ENCODE measurements at places on chromosomes 2 and 18.
A peak's percentile ranks its signal among the peaks of the same experiment; 100 is the strongest.

DNA sequence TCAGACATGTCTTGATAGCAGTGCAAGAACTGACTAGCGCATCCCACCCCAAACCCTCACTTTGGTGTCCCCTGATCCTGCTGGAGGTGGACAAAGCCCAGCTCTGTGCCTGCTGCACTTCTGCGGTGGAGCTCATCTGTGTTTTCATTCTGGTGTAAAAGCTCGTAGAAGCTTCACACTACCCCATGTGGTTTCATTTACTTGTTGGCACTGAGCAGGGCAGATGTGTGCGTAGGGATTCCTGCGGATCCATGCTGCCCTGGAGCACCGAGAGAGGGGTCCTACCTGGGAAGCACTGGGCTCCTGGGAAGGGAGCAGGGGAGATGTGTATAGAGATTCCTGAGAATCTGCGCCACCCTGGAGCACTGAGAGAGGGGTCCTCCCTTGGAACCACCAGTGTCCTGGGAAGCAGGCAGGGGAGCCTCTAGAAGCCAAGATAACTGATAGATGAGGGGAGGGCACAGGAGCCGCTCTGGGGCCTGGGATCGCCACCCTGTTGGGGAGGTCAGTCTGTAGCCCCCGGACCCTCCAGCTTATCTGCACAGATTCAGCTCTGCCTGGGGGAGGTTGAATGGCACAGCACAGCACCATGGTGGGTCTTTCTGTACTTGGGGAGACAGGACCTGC, 106.9 kb upstream of the OTOS start:
- no peak for DNase-seq

GRCh38 chr18:50724751-50725151, 95.1 kb downstream of the MRO start:
- peak; percentile 6 for DNase-seq

DNA sequence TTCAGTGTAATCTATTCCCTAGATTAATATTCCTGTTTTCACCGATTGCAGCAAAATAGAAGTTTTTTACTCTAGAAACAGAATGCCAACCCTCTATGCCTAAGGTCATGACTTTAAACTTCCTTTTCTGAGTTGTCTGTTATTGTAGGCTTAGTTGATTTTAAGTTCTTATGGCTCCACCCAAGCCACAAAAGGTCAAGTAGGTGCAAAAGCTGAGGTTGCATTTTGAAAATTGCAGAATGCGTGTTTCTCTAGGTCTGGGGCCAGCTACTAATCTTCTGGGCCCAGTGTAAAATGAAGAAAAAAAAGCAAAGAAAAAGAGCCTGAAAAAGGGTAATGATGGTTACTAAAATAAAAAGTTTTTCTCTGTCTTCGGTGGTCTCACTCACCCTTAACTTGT, 635.7 kb upstream of the FAM98A start:
- no peak for DNase-seq

DNA sequence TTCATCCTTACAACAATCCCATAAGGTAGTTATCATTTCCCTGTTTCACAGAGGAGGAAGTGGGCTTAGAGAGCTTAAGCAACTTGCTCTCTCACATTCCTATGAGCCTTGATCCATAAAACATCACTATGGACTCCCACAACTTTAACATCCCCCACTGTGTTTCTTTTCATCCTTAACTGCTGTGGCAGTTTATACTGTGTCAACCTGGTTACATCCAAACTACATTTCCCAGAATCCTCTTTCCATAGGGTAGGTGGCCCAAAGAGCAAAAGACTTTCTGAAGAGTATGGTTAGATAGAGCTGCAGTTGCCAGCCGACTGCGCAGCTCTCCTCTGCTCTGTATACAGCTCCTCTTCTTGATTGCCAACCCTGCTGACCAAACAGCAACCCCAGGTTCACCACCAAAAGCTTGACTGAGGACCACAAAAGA, 22.5 kb downstream of the MAP3K2 start:
- DNase-seq = no peak

DNA sequence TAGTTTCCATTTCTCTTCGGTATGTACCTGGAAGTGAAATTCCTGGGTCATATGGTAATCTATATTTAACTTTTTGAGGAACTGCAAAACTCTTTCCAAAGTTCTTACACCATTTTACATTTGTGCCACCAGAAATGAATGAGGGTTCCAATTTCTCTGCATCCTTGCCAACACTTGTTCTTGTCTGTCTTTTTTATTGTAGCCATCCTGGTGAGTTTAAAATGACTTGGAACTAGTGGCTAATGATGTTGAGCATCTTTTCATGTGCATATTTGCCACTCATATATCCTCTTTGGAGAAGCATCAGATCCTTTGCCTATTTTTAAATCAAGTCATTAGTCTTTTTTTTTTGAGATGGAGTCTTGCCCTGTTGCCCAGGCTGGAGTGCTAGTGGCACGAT, 59.4 kb downstream of the MALT1 start:
- DNase-seq = no peak

- DNase-seq = no peak
Observed at GRCh38 chr18:46019936-46020335, 52.1 kb downstream of the PSTPIP2 start.

GRCh38 chr18:31045599-31045998, 3.1 kb upstream of the DSC3 start:
- no peak for DNase-seq

- DNase-seq = no peak
Observed at GRCh38 chr2:201558665-201559064, 84.6 kb downstream of the TMEM237 start.

GRCh38 chr2:45171136-45171501, 161.9 kb upstream of the SIX2 start:
- DNase-seq = peak; percentile 56

GRCh38 chr2:158890296-158890905, 78.0 kb upstream of the TANC1 start:
- DNase-seq = no peak

DNA sequence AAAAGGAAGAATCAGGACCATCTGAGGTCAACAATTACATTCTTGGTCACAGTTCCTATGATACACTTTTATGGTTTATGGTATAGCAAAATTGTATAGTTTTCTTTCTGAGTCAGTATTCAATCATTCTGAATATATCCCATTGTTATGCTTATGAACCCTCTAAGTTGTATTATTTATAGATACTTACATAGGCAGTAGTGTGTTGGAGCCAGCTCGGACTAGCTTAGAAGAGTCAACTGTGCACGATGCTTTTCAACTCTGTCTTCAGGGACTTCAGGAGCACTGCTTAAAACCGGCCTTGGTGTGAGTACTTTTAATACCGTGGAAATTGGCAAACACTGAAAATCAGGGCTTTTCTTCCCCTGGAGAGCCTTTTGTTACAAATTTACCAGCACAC, 215.7 kb downstream of the IKZF2 start:
- DNase-seq = no peak

DNA sequence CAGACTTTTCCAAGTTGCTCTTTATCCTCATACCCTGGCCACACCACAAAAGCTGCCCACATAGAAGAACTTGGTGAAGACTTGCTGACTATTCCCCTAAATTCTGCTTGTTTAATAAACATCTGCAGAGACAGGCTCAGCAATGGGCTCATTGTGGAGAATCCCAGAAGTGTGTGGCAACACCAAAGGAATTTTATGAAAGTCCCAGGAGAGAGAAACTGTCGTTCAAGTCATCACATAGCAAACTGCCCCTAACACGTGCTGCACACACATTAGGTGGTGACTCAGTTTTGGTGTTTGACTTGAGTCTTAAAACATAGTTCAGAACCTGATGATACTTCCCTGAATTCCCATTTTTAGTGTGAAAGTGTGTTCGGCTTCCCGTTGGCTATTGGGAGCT, 38.6 kb downstream of the CYP1B1 start:
- peak; percentile 33 for DNase-seq

DNA sequence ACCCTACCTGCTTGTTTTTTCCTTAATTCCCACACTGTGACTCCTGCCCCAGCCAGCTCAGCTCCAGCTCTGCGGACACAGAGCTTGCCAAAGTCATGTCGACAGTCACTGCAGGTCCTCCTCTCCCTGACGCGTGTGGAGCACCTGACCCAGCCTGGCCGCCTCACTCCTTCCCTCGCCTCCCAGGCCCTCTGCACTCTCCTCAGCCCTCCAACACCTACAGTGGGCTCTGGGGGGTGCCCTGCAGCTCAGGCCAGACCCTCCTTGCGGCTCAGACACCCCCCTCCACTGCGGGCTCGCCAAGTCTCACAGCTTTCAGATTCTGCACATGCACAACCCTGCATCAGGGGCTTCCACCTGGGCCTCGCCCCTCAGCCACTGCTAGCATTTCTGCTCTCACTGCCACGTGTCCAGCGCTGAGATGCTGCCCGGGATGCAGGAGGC, 68.3 kb downstream of the NDUFA10 start:
- DNase-seq = no peak

DNA sequence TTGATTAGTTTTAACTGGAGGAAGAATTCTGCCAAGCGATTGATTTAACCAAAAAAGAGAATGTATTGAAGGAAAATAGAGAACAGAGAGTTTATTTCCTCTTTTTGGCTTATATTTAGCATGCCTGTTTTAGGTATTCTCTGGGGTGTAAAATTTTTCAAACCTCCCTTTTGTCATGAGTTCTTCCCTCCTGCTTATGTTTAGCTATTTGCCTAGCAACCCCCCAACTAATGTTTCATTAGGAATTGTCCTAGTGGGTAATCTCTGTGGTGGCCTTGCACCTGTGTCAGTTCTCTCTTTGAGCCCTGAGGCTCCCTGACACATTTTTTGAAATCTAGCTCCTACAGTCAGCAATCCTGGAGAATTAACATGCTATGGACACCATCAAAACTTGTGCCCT, 12.5 kb upstream of the REG1B start:
- DNase-seq = no peak

GRCh38 chr2:138742441-138743057, 37.6 kb downstream of the NXPH2 start:
- no peak for DNase-seq

All from cardiac fibroblast (primary cell).